H7 (cell line): ENCODE measurements at places on chromosomes 16 and 17.

DNA sequence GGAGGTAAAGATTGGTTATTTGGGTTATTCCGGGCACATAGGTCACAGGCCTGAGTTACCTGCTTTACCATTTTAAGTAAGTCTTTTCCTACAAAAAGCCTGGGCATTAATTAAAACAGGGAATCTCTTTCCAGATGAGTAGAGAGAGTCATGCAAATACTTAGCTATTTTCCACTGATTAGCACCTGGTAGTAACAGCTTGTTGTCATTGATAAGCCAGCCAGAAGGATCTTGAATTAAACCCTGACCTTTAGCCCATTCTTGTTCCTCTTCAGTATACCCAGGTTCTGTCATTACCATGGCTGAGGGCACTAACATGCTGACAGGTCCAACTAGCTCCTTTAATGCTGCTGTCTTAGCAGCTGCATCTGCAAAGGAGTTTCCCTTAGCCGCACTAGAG, 44.4 kb upstream of the ARL4D start:
- no peak for DNase-seq

- DNase-seq, result no peak
Observed at GRCh38 chr16:79164388-79164995, 436.0 kb downstream of the MAF start.

GRCh38 chr16:9481747-9482730, 390.6 kb downstream of the HAPSTR1 start:
- DNase-seq, result peak; percentile 6

GRCh38 chr17:68522266-68522665, 10.0 kb downstream of the PRKAR1A start:
- DNase-seq, result no peak

DNA sequence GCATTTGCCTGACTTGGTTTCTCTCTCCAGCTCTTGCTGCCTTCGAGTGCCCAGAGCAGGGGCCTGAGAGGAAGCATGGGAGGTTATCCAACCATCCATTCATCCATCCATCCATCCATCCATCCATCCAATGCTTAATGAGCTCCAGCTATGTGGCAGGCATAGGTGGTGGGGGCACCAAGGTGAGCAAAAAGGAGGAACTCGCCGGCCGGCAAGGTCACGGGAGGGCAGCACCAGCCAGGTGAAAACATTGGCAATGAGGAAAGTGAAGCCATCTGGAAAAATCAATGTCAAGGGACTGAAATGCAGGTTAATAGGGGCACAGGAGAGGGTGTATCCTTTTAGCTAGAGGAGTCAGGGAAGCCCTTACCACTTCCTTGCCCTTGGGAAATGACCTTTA, 18.2 kb upstream of the DOK4 start:
- DNase-seq, result no peak

- DNase-seq, result peak; percentile 87
Observed at GRCh38 chr17:49548506-49549310, 27.0 kb upstream of the NXPH3 start.

DNA sequence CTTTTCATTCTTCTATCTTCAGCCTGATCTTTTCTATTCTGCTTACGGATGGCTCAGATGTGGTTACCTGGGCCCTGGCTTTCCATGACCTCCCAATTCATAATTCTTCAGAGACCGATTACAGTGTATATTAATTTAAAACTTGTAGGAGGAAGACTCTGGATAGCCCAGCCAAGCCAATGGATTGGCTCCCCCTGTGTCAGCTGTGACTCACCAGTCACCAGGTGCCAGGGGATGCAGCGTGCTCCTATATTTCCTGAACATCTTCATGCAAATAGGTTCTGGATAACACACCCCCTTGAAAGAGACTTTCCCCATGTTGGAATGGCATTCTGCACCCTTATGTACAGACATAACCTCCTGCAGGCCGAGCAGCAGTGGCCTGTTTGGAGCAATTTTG, 208.3 kb upstream of the WSCD1 start:
- no peak for DNase-seq

GRCh38 chr17:3732210-3732621, 8.5 kb downstream of the HASPIN start:
- DNase-seq, result peak; percentile 57

- DNase-seq, result no peak
Observed at GRCh38 chr16:24991349-24991748, 23.8 kb downstream of the ARHGAP17 start.

DNA sequence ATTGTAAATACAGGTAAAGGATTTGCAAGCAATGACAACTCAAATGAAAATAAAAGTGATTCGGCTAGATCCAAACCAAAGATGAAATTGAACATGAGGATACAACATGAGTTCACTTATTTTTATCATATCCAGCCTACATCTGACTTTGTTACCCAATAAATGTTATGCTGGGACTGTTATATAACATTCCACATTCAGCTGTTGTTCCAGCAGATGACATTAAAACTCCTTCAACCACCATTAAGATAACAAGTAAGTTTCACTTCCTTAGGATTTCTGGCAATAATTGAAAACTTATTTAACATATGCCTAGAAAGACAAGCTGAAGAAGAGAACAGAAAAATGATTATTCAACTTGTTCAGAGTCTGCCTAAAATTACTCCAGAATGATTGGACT, 729.4 kb downstream of the CDH11 start:
- no peak for DNase-seq

DNA sequence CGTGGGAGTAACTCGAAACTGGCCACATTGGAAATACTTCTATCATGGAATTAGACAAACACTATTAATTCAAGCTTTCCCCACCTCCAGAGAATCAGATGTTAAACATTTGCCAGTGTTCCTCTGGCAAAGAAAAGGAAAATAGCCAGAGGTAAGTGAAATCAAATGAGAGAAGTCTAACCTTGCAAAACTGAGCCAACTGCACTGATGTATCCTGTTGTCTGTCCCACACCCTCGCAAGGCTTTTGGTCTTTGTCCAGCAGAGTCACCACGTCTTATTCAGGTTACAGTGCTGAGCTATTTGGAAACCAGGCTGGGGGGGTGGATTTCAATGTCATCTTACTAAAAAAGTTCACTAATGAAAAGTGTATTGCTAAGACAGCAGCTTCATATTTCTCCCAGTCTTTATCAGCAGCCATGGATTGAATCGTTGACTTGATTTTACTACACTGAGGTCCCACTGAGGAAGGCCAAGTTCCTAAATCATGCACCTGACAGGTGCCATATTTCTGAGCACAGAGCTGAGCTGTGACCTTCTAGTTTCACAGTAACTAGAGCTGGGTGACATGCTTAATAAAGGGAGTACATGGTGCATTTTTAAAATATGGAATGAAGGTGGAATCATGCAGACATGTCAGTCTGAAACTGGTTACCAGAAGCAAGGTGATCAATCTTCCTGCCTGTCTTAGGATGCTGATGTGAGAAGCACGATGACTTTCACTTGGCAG, 85.2 kb upstream of the HSBP1 start:
- DNase-seq, result no peak

DNA sequence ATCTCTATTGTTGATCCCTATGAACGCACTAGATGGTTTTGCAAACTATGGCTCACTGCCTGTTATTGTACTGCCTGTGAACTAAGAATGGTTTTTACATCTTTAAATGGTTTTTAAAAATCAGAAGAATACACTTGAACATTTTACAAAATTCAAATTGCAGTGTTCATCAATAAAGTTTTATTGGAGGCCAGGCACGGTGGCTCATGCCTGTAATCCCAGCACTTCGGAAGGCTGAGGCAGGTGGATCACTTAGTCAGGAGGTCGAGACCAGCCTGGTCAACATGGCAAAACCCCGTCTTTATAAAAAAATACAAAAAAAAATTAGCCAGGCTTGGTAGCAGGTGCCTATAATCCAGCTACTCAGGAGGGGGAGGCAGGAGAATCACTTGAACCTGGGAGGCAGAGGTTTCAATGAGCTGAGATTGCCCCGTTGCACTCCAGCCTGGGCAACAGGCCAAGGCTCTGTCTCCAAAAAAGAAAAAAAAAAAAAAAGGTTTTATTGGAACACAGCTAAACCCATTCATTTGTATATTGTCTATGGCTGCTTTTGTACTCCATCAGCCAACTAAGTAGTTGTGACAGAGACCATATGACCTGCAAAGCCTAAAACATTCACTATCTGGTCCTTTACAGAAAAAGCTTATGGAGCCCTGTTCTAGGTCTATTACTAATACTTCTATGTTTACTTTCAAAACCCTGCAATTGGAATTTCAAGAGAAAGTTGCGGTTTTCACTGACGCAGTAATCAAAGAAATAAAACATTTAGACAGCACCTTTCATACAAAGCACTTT, 18.9 kb downstream of the IKZF3 start:
- DNase-seq, result no peak

- no peak for DNase-seq
Observed at GRCh38 chr17:4950075-4950745, 709 bp upstream of the ENO3 start.

GRCh38 chr17:76452660-76453430, at the start of gene UBE2O:
TSS of gene UBE2O (minus strand) at chr17:76453152. CDS start at chr17:76453141, 11 bp downstream.
- DNase-seq, result peak; percentile 98

DNA sequence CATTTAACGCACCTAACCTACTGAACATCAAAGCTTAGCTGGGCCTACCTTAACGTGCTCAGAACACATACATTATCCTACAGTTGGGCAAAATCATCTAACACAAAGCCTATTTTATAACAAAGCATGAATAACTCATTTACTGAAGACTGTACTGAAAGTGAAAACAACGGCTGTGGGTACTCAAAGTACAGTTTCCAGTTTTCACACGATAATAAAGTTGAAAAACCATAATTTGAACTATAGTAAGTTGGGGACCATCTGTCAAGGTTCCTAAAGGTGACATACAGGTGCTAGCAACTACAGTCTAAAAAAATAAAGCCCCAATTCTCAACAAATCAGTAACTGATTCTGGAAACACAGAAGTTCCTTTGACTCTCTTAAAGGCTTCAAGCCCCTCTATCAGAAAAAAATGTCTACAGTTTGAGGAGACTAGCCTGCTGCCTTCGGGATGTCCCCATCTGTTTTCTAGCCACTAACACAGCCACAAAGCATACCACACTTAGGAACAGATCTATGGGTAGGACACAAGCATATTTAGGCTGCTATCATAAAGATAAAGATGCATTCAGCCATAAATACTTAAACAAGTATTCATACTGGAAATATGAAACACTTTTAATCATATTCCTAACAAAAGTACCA, 71.3 kb downstream of the KANSL1 start:
- DNase-seq, result no peak

DNA sequence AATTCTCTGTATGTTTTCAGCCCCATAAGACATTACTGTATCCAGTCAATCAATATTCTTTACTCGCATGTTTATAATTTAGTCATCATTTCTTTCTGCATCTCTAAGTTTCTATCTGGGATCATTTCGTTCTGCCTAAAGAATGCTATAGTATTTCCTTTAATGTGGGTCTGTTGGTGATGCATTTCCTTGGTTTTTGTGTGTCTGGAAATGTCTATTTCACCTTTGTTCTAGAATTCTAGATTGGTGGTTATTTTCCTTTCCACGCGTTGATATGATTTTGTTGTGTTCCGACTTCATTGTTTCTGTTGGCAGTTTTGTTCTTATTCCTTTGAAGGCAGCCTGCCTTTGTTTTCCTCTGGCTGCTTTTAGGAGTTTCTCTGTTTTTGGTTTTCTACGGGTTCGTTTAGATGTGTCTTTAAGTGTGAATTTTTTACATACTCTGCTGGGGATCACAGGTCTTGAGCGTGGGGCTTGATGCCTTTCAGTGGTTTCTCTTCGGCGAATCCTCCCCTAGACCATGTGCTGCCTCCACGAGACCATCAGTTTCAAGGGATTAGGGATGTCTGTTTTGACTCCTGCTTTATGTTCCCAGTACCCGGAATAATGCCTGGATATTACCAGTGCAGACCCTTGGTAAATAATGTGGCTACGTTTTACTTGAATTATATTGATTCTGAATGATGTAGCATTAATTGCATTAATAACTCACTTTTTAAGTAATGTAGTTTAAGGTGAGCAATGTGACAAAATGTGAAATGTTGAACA, 23.5 kb downstream of the POLR3E start:
- DNase-seq, result peak; percentile 55

DNA sequence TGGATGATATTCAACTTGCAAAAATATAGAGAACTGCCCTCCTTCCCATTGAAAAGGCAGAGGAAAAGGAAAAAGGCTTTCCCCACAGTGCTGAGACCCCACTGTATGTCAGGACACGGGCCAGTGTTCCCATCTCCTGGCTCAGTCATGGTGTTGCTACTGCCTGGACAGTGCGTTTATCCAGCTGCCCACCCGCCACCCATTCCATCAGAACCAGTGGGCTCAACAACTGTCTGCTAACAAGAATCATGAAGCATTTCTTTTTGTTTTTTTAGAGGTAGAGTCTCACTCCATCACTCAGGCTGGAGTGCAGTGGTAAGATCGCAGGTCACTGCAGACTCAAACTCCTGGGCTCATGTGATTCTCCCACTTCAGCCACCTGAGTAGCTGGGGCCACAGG, 11.3 kb downstream of the FBXO31 start:
- DNase-seq, result no peak

DNA sequence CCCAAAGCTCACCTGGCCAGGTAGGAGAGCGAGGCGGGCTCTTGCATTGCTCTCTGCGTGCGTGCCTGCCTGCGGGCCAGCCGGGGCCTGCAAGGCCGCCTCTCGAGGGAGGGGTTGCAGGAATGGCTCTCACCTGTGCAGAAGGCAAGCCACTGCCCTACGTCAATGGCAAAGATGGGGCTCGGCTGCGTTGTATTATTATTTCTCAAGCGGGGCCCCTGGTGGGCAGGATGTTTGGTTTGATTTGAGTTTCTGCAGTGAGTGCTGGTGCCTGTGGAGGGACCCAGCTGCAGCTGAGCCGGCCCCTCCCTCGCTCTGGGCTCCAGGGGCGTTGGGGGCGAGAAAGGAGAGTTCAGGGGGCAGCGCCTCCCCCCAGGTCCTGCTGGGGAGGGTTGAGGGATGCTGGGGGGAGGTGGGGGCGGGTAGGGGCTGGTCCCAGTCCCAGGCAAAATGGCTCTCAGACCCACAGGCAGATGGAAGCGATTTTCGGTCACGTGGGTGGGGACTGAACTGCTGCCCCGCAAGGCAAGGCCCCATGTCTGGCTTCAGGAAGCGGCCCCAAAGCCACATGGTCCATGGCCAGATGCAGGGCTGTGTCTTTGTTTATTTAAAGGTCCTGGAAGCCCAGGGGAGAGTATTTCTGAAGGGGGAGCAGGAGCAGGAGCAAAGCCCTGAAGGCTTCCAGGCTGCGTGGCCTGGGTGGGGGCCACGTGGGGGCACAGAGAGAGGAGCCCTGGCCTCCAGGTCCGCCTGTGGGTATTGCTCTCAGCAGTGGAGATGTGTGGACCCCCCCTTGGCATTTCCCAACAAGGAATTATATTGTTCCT, 338.8 kb downstream of the SEC14L1 start:
- DNase-seq, result peak; percentile 88

- DNase-seq, result no peak
Observed at GRCh38 chr16:4937782-4938682, 1.1 kb upstream of the PPL start.

DNA sequence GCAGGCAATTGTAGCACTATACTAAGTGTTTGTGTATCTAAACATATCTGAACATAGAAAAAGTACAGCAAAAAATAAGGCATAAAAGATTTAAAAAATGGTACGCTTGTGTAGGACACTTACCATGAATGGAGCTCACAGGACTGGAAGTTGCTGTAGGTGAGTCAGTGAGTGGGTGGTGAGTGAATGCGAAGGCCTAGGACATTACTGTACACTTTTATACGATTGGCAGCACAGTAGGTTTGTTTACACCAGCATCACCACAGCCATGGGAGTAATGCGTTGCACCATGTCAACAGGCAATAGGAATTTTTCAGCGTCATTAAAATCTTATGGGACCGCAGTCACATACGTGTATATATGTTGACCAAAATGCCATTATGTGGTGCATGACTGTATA, 45.6 kb downstream of the DNAH9 start:
- no peak for DNase-seq

- DNase-seq, result no peak
Observed at GRCh38 chr17:16083223-16083622, 83.6 kb downstream of the TTC19 start.

GRCh38 chr16:48526058-48526957, 83.7 kb downstream of the N4BP1 start:
- DNase-seq, result peak; percentile 81
